Activated CD4-positive, alpha-beta T cell treated with anti-CD3 and anti-CD28 coated beads for 48 hours (primary cell): ENCODE measurements at places on chromosomes 4 and X.

GRCh38 chr4:86948276-86948675, 13.5 kb downstream of the AFF1 start:
- DNase-seq, result no peak

GRCh38 chr4:144687466-144687865, 41.5 kb downstream of the HHIP start:
- DNase-seq, result no peak

DNA sequence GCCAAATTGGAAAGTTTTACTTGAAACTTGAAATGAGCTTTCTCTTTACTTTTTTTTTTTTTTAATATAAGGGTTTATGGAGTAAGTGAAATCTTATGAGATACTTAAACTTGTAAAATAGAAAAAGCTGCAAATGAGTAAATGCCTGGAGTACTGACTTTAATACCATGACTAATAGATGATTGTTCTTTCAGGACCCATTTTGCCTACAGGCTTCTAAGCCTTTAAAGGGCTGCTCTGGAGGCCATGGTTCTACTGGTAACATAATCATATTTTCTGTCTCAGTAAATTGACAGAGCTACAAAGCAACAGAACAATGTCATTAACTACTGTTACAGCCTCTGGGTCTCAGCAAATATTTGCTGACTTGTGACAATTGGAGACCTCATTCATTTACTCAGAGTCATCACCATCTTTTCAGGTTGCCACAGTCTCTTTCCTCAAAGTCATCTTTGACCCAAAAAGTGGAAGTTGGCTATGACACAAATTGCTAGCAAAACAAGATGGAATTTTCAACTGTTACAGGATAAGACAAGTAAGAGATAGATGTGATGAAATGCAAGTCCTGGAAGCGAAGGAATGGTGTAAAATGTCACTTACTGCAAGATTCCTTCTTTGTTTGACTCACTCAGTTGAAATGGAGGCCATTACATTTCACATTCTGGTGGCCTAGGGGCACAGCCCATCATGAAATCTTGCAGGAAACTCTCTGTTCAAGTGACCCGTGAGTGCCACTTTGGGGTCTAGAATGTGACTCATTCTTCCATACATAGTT, 132.7 kb downstream of the BTC start:
- DNase-seq, result no peak

DNA sequence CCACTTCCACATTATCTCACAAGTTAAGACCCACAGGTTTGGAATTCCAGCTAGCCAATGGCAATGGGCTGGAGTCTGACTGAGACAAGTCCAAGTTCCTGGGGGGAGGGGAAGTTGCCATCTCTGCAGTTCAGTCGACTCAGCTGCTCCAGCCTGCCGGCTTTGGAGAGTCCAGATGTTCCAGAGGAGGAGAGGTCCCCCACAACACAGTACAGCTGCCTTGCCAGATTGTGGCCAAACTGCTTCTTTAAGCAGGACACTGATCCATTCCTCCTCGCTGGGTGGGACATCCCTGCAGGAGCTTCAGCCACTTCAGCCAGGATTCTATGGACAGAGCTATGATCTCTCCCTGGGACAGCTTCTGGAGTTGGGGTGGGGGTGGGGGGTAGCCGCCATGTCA, 199.2 kb downstream of the EDA start:
- no peak for DNase-seq

DNA sequence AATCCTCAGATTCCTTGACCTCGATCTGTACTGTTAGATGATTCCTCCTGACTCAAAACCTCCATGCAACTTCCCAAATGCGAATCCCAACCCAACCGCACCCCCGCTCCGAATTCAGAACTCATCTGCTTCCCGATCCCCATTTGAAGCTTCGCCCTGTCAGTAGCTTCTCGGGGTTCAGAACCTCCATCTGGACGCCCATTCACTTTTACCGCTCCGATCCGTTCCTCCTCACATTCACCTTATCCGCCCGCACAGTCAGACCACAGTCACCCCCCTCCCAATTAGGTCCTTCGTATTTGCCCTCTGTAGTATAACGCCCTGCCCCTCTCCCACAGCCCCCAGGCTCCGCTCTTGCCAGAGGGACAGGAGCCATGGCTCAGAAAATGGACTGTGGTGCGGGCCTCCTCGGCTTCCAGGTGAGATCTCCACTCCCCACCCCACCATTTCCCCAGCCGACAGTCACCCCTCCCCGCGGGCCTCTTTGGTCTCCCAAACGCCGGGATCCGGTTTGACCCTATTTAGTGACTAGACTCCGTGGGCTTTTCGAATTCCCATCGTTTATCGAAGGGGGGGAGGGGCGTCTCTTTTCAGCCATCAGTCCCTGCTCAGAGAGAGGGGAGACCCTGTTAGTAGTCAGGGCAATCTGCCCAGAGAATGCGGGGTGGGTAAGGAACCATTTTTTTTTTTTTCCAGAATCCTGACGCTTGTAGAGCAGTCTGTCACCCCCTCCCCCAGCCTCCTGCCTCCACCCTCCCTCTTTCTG, 691 bp downstream of the MAGED1 start:
- peak; percentile 7 for DNase-seq

DNA sequence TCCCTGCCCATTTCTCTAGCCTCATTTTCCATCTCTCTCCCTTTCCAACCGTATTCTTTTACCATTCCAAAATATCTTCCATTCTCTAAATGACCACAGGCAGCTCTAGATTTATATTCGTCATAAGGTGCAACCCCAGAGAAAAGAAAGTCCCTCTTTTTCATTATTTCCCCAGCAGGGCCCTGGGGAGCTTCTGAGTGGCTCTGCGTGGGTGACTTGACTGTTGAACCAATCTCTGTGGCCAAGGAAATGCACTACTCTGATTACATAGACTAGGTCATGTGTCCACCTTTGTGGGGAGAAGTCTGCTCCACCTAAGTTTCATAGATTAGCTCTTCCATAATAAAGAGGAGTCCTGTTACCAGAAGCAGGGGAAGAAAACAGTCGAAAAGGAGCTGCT, 51.4 kb downstream of the ATOH1 start:
- DNase-seq, result no peak

- DNase-seq, result no peak
Measured at GRCh38 chr4:168633064-168633463, 136.2 kb downstream of the PALLD start.

GRCh38 chr4:71941001-71941400, 90.8 kb upstream of the NPFFR2 start:
- DNase-seq, result no peak

DNA sequence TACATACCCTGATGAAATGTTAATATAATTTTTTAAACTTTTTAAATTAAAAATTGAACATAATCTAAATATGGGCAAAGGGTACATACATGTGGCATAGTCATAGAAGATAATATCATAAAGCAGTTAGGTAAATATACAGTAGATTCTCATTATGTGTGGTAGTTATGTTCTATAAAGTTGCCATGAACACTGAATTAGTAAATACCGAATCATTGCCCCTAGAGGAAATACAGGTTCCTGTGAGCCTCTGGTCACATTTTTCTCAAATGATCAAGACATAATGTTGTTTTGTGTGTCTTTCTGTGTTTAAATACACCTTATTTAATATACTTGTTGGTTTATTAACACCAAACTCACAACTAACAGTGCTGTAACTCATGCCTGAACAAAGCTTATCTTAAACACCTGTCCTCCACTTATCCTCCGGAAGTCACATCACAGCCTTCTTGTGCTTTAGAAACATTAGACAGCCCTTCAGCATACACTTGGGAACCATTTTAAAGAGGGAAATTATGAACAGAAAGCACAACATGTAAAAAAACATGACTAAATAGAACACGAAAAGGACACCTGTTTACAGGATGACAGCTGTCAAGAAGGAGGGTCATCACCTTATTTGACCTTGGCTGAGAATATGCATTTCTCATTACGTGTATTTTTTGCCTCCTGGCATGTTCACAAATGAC, 169.4 kb upstream of the NAP1L5 start:
- no peak for DNase-seq

GRCh38 chr4:122576261-122577188, 44.3 kb downstream of the IL21 start:
- peak; percentile 46 for DNase-seq

- DNase-seq, result no peak
Measured at GRCh38 chr4:119861731-119862130, 204.9 kb downstream of the MAD2L1 start.

DNA sequence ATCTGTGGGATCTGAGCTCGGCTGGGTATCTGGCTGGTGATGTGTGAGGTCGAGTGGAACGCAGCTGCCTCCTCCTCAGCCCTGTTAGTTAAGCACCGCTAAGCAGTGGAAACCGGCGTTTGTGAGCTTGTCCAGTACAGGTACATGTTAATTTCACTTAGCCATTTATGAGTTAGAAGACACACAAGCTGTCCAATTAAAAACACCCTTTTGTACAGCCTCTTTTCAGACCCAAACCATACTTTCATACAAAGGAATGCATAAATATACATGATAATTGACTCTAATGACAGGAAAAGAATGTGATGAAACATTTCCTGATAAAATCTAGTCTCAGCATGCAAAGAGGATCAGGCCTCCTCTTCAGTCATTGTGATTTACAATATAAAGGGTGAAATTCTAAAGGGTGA, 163.6 kb upstream of the FAT1 start:
- no peak for DNase-seq

GRCh38 chrX:9614016-9614415, 149.2 kb downstream of the TBL1X start:
- no peak for DNase-seq
